Glutamatergic neuron (in vitro differentiated cells): ENCODE measurements at places on chromosomes 2 and 18. TPM values are rescaled to one million over a fixed set of nuclear protein-coding genes. Genes with fewer than 3 reads are reported as not detected.
A peak's percentile ranks its signal among the peaks of the same experiment; 100 is the strongest.

The COLEC11 gene
- not detected for total RNA-seq

The LRRC30 gene
- total RNA-seq = not detected

The SERPINB3 gene
- not detected for total RNA-seq

The SULT1C4 gene
- total RNA-seq = 1.6 TPM

The TRIB2 gene
- total RNA-seq = 131 TPM

The CD207 gene
- total RNA-seq = 0.51 TPM

GRCh38 chr2:216633616-216634369 lies 573 bp downstream of the IGFBP2 start:
- peaks cover 27% of the 10 kb centered on the region for H3K27me3 ChIP-seq
- peak overlapping the region; percentile 98 for H3K4me3 ChIP-seq
- DNase-seq = peak; percentile 66
- H3K4me1 ChIP-seq = peaks cover 28% of the 10 kb centered on the region

GRCh38 chr18:11654736-11655605 lies 34.1 kb upstream of the GNAL start:
- peaks cover 5% of the 10 kb centered on the region for H3K4me1 ChIP-seq
- H3K4me3 ChIP-seq = peak overlapping the region; percentile 8
- no peaks in the 10 kb centered on the region for H3K36me3 ChIP-seq
- H3K27ac ChIP-seq = no peak overlapping the region

GRCh38 chr2:153532140-153532539 lies 53.6 kb upstream of the RPRM start:
- no peak for DNase-seq
- no peaks in the 10 kb centered on the region for H3K36me3 ChIP-seq
- no peak overlapping the region for H3K4me3 ChIP-seq
- no peaks in the 10 kb centered on the region for H3K27me3 ChIP-seq

DNA sequence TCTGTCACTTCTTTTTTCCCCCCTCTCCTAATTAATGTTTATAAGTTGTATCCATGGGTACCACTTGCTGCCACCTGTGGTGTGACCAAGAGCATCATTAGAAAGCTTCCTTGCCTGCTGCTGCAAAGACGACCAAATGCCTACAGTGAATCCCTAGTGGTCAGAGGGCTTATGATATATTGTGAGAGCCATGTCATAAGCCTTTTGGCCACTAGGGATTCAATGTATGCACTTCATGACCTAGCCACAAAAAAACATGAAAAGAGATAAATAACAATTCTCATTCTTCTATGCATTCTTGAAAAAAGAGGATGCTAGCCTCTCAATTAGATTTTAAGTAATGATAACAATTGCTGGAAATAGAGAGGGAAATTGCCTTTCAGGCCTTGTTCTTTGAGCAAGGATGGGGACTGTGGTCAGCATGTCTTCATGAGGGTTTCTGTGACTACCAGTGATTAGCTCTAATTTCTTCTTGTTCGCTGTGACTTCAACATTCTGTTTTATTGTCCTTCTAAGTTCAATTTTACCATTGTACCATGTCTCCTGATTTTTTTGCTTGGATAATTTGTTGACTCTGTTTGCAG lies 435.3 kb downstream of the TGIF1 start:
- H3K27me3 ChIP-seq = peaks cover 5% of the 10 kb centered on the region
- H3K4me3 ChIP-seq = no peak overlapping the region
- H3K27ac ChIP-seq = no peak overlapping the region
- no peak for DNase-seq
- H3K36me3 ChIP-seq = no peaks in the 10 kb centered on the region

GRCh38 chr2:38128653-38129052 lies 52.7 kb upstream of the CYP1B1 start:
- DNase-seq = no peak
- H3K27me3 ChIP-seq = peaks cover 1% of the 10 kb centered on the region
- H3K27ac ChIP-seq = no peak overlapping the region
- H3K4me1 ChIP-seq = no peaks in the 10 kb centered on the region
- H3K36me3 ChIP-seq = peaks cover 14% of the 10 kb centered on the region
- H3K4me3 ChIP-seq = no peak overlapping the region

GRCh38 chr2:206920310-206920709 lies 19.0 kb upstream of the CPO start:
- H3K36me3 ChIP-seq = no peaks in the 10 kb centered on the region
- peaks cover 5% of the 10 kb centered on the region for H3K4me1 ChIP-seq
- no peak overlapping the region for H3K27ac ChIP-seq
- DNase-seq = no peak

DNA sequence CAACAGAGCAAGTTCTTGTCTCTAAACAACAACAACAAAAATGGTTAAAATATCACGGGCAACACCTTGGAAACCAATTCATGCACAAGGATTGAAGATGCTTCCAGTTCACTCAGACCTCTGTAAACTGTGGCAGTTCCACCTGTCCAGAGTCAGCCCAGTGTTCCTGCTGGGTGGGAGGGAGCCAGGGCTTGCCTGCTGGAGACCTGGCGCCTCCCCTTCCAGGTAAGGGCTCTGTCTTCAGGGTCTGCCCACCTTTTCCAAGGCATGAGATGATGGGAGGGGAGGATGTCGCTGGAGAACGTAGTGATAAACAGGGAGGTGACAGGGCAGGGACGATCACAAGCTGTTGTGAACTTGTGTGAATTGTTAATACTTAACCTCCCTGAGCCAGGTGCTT lies 9.8 kb upstream of the GPC1 start:
- H3K27me3 ChIP-seq = peaks cover 3% of the 10 kb centered on the region
- H3K36me3 ChIP-seq = peaks cover 28% of the 10 kb centered on the region
- no peaks in the 10 kb centered on the region for H3K4me1 ChIP-seq
- H3K4me3 ChIP-seq = no peak overlapping the region

DNA sequence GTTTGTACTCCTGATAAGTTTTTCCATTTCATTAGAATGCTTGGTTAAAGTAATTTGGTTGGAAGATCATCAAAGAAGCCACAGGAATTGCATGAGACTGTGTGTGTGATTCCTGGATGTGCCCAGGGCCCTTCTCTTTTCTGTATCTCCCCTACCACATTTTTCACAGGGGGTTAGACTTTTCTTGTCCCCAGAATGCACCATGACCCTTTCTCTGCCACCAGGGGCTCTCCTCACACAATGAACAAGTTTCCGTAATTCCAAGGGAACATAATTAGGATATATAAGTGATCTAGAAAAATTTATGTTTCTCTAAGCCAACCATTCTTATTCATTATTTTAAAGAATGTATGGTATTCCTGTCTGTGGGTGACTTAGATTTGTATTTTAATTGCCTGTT lies 291.8 kb downstream of the NEDD4L start:
- H3K4me1 ChIP-seq = peaks cover 22% of the 10 kb centered on the region
- no peak for DNase-seq
- peak overlapping the region; percentile 46 for H3K4me3 ChIP-seq
- peak overlapping the region; percentile 88 for H3K27ac ChIP-seq
- H3K27me3 ChIP-seq = peaks cover 8% of the 10 kb centered on the region

DNA sequence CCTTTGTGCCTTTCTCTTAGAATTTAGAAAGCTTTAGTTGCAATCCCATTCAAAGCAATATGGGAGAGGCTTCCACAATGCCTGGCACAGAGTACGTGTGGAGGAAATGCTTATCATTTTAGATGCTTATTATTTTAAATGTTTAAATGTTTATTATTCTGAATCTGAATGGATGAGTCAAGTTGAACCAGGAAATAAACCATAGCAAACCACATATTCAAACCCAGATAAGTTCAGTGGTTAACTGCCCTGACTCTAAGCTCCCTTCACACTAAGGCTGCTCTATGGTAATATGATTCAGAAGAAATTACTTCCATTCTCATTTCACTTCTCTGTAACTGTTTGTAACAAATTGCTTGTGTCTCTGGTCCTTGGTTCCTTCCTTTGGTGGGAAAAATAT lies 5.2 kb upstream of the PPP4R1 start:
- H3K27ac ChIP-seq = peak overlapping the region; percentile 17
- no peak for DNase-seq
- peaks cover 8% of the 10 kb centered on the region for H3K4me1 ChIP-seq
- peaks cover 6% of the 10 kb centered on the region for H3K27me3 ChIP-seq
- H3K4me3 ChIP-seq = no peak overlapping the region

- DNase-seq = no peak
- H3K4me1 ChIP-seq = no peaks in the 10 kb centered on the region
- H3K27ac ChIP-seq = no peak overlapping the region
- no peak overlapping the region for H3K4me3 ChIP-seq
- H3K27me3 ChIP-seq = no peaks in the 10 kb centered on the region
- no peaks in the 10 kb centered on the region for H3K36me3 ChIP-seq
These were observed 132.2 kb downstream of the DOCK10 start for GRCh38 chr2:224909885-224910573.

GRCh38 chr2:196287523-196287922 lies 116.1 kb upstream of the STK17B start:
- H3K4me1 ChIP-seq = no peaks in the 10 kb centered on the region
- H3K36me3 ChIP-seq = no peaks in the 10 kb centered on the region
- H3K27ac ChIP-seq = no peak overlapping the region
- H3K4me3 ChIP-seq = no peak overlapping the region
- no peak for DNase-seq

GRCh38 chr2:44016282-44016681 lies 20.5 kb upstream of the LRPPRC start:
- peaks cover 4% of the 10 kb centered on the region for H3K27me3 ChIP-seq
- DNase-seq = no peak
- H3K4me3 ChIP-seq = no peak overlapping the region
- H3K4me1 ChIP-seq = no peaks in the 10 kb centered on the region
- H3K36me3 ChIP-seq = no peaks in the 10 kb centered on the region
- no peak overlapping the region for H3K27ac ChIP-seq

DNA sequence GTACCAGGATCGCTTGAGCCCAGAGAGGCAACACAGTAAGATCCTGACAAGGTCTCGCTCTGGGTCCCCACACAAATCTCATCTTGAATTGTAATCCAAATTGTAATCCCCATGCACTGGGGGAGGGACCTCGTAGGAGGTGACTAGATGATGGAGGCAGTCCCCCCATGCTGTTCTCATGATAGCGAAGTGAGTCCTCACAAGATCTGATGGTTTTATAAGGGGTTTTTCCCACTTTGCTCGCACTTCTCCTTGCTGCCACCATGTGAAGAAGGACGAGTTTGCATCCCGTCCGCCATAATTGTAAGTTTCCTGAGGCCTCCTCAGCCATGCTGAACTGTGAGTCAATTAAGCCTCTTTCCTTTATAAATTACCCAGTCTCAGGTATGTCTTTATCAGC lies 46.0 kb upstream of the SERTAD2 start:
- no peak for DNase-seq
- H3K36me3 ChIP-seq = no peaks in the 10 kb centered on the region
- peaks cover 2% of the 10 kb centered on the region for H3K27me3 ChIP-seq
- H3K4me1 ChIP-seq = no peaks in the 10 kb centered on the region
- no peak overlapping the region for H3K27ac ChIP-seq

GRCh38 chr2:128808462-128809258 lies 490.0 kb upstream of the HS6ST1 start:
- no peak overlapping the region for H3K4me3 ChIP-seq
- H3K36me3 ChIP-seq = peaks cover 15% of the 10 kb centered on the region
- no peak for DNase-seq
- no peaks in the 10 kb centered on the region for H3K4me1 ChIP-seq
- no peak overlapping the region for H3K27ac ChIP-seq

- H3K4me3 ChIP-seq = no peak overlapping the region
- H3K36me3 ChIP-seq = peaks cover 12% of the 10 kb centered on the region
- no peak for DNase-seq
These were observed 46.6 kb downstream of the HDAC4 start for GRCh38 chr2:239354132-239354790.

- DNase-seq = no peak
- H3K4me3 ChIP-seq = no peak overlapping the region
- H3K27me3 ChIP-seq = peaks cover 4% of the 10 kb centered on the region
- peaks cover 28% of the 10 kb centered on the region for H3K4me1 ChIP-seq
These were observed 169.4 kb downstream of the NEDD4L start for GRCh38 chr18:58213440-58213839.

DNA sequence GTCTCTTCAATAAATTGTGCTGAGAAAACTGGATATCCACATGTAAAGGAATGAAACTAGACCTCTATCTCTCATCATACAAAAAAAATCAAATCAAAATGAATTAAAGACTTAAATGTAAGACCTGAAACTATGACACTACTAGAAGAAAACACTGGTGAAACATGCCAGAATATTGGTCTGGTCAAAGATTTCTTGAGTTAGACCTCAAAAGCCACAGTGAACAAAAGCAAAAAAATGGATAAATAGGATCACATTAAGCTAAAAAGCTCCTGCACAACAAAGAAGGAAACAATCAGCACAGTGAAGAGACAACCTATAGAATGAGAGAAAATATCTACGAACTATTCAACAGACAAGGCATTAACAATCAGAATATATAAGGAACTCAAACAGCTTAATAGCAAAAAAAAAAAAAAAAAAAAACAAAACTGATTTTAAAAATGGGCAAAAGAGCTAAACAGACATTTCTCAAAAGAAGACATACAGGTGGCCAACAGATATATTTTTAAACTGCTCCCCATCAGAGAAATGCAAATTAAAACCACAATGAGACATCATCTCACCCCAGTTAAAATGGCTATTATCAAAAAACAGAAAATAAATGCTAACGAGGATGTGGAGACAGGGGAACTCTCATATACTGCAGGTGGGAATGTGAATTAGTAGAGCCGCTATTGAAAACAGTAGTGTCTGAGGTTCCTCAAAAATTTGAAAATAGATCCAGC lies 66.3 kb downstream of the NCKAP1 start:
- H3K27ac ChIP-seq = no peak overlapping the region
- DNase-seq = no peak
- no peak overlapping the region for H3K4me3 ChIP-seq
- no peaks in the 10 kb centered on the region for H3K27me3 ChIP-seq
- peaks cover 22% of the 10 kb centered on the region for H3K36me3 ChIP-seq

DNA sequence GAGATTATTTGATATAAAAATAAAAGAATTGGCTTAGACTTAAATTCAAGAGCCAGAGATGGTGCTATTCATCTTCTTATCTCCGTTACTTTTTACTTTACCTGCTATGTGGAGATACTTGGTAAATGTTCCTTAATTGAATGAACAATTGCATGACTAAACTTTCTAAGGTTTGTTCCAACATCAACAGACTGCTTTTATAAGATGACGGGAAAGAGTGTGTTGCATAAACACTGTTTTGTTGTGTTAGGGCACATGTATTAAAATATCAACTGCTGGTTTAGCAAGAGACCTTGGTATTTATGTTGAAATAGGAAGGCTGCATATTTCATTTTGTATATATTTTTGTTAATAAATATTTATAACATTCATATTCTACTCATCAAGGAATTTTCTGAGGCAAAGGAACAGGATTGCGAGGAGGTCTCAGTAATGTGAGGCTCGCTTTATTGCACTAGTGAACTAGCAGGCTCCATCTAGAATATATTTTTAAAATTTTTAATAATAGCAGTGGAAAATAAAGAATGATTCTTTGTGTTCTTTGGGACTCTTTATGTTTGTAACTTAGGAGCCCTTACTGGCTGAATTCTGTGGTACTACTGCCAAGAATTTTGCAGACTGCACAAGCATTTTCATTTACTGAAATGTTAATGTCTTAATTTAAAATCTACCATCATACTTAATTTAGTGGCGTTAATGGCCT lies 10.7 kb upstream of the NFE2L2 start:
- H3K36me3 ChIP-seq = no peaks in the 10 kb centered on the region
- no peak overlapping the region for H3K4me3 ChIP-seq

DNA sequence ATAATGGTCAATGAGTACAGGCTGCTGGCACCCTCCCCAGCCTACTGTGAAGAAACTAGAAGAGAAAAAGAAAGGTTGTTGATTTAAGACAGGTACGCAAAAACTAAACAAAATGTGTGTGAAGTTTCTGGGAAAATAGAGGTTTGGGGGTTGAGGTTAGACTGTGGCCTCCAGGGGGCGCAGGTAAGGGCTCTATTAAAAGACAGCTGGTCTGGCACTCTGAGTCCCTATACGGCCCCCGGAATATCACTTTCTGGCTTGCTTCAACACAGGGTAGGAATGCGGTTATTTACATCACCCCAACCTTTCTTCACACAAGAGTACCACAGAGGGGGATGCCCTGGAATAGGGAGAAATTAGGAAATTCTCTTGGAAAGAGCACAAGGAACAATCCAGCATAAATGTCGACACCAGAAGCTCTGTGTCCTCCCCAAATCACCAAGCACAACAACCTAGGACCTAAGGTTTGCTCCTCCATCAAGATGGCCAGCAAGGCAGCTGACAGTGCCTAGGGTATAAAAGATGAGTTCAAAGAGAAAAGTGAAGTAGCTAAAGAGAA lies 480.8 kb upstream of the KLHL29 start:
- no peaks in the 10 kb centered on the region for H3K36me3 ChIP-seq
